ENCODE measurements at places on chromosomes 2 and 18. TPM values are rescaled to one million over a fixed set of nuclear protein-coding genes. Genes with fewer than 3 reads are reported as not detected.

- H3K36me3 ChIP-seq, result peaks cover 5% of the 10 kb centered on the region
- H3K4me1 ChIP-seq, result peaks cover 37% of the 10 kb centered on the region
- H3K27me3 ChIP-seq, result no peaks in the 10 kb centered on the region
- peak overlapping the region; percentile 30 for H3K27ac ChIP-seq
- no peak overlapping the region for H3K4me3 ChIP-seq
These were observed 71.7 kb downstream of the TPGS2 start for GRCh38 chr18:36757081-36757480.

RESP18 gene
- not detected for total RNA-seq

DNA sequence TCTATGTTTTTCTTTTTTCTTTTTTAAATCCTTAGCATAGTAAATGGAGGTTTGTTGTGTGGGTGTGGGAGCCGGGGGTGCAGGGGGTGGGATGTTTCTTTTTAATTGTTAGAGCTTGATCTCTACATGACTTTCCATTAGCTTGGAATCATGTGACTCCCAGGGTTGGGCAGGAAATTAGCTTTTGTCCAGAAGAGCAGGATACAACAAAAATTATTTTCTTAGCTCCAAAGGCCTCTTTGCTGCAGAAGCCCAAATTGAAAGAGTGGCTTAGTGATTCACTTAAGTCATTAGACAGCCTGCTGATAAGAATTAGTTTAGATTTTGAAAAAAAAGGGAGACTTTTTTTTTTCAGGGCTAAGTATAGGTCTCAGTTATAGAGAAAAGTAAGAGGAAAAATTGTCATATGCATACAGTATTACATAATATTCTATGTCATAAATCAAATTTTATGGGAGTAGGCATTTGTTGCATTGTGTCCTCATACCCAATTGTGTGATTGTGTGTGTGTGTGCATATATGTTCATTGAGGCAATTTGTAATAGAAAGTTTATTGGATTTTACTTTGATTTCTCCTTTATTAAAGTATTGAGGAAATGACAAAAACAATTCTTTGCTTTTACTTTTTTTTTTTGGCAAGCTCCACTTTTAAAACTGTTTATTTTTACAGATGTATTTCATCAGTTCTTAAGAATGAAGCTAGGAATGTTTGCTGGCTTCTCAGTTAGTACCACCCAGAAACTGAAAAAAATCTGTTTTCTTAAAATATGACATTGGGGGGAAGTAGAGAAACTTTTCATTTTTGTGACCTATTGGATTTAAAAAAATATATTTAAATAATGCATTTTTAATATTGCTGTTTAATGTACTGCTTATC is 47.4 kb downstream of the TSPYL6 start:
- H3K4me3 ChIP-seq, result no peak overlapping the region
- no peak for DNase-seq
- H3K27me3 ChIP-seq, result no peaks in the 10 kb centered on the region
- H3K4me1 ChIP-seq, result peaks cover 54% of the 10 kb centered on the region
- no peaks in the 10 kb centered on the region for H3K36me3 ChIP-seq

DNA sequence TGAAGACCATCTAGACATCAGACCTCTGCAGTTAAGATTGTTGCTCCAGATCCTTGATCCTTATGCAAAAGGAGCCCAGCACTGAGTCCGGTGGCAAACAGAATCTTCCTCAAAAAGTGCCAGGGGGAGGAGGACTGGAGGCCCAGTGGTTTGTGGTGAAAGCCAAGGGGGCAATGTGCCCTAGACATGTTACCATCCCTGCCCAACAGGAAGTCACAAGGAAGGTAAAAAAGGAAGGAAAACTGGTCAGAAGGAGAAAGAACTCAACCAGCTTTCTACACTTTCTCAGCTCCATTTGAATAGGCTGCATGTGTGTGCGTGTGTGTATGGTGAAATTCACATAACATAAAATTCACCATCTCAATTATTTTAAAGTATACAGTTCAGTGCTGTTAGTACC is 25.0 kb upstream of the KDM3A start:
- H3K36me3 ChIP-seq, result no peaks in the 10 kb centered on the region
- no peaks in the 10 kb centered on the region for H3K27me3 ChIP-seq
- no peak overlapping the region for H3K4me3 ChIP-seq

- H3K36me3 ChIP-seq, result no peaks in the 10 kb centered on the region
- DNase-seq, result no peak
- H3K4me1 ChIP-seq, result no peaks in the 10 kb centered on the region
- H3K4me3 ChIP-seq, result no peak overlapping the region
These were observed 6.9 kb downstream of the CDH20 start for GRCh38 chr18:61340148-61340547.

CD8A gene
- 0.83 TPM for total RNA-seq

IL1RL1 gene
- total RNA-seq, result 4.3 TPM

- H3K36me3 ChIP-seq, result peaks cover 12% of the 10 kb centered on the region
- DNase-seq, result no peak
- no peak overlapping the region for H3K4me3 ChIP-seq
These were observed 123.1 kb downstream of the RTTN start for GRCh38 chr18:70082430-70082829.

ATP6V1C2 gene
- not detected for total RNA-seq

DNA sequence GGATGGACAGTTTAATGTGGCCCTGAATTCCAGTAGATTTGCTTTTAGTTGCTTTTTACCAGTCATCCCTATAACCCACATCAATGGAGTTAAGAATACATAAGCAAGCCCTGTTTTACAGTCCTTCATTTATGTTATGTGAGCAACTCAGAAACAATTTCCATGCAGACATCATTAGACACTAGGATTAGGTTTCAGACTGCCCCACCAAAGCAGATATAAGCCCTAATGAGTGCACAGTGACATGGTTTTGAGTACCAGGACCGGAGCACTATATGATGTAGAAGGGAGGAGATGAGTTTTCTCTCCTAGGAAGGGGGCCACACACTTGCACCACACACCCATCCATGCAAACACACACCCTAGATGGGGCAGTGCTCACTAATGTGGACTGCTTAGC is 15.5 kb downstream of the KCNS3 start:
- peak; percentile 57 for DNase-seq
- no peak overlapping the region for H3K27ac ChIP-seq
- H3K36me3 ChIP-seq, result no peaks in the 10 kb centered on the region
- H3K27me3 ChIP-seq, result no peaks in the 10 kb centered on the region

DNA sequence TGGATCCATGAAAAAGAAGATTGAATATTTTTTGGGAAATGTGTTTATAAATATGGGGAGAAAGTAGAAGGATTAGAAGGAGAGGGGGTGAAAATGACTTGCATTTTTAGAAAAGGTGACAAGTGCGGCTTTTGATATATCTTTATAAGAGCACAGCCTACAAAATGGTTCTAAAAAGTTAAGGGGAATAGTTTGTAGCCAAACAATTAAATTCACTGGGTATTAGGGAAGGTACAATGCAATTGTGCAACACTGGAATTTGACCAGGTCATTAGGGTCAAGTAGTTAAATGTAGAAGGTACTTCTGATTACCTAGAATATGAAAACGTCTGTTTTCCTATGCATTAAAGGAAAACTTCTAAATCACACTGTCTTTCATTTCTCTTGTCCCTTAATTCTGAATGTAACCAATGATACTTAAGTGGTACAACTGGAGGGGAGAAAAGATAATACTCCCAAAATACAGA is 44.5 kb upstream of the SERTAD2 start:
- peaks cover 3% of the 10 kb centered on the region for H3K4me1 ChIP-seq
- H3K27ac ChIP-seq, result no peak overlapping the region
- H3K36me3 ChIP-seq, result no peaks in the 10 kb centered on the region
- H3K27me3 ChIP-seq, result no peaks in the 10 kb centered on the region
- no peak overlapping the region for H3K4me3 ChIP-seq

- no peaks in the 10 kb centered on the region for H3K36me3 ChIP-seq
- H3K27me3 ChIP-seq, result no peaks in the 10 kb centered on the region
- no peak for DNase-seq
- no peak overlapping the region for H3K27ac ChIP-seq
These were observed 23.8 kb upstream of the PTMA start for GRCh38 chr2:231684314-231685223.

DNA sequence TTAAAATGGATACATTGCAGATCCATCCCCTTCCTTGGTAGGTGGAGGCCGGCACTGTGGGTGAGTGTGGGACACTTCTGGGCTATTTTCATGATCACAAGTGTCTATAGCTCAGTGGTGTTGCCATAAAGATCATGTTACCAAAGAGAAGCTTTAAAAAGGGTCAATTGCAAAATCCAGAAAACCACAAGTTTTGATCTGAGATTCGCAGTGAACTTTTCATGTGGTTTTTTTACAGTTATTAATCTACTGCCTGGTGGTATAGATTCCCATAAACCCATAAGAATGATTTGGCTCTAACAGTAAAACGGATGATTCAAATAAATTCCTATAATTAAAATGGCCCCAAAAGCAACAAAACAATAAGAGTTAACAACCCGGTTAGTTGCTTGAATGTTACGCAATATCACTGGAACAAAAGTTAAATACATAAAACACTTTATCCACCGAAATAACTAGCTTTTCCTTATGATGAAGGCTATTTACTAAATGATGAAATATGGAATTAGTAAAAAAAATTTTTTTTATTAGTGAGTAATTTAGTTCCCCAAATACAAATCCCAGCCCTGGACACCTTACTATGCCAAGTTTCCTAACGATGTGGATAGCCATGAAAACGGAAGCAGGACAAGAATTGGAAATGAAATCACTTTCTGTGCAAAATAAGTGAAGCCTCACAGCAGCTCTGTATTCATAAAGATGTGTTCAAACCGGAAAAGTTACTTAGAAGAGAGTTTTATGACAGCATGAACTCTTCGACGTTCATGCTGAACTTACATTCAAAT is 95.6 kb upstream of the THOC1 start:
- H3K36me3 ChIP-seq, result no peaks in the 10 kb centered on the region
- no peak overlapping the region for H3K4me3 ChIP-seq
- H3K27me3 ChIP-seq, result no peaks in the 10 kb centered on the region
- peaks cover 46% of the 10 kb centered on the region for H3K4me1 ChIP-seq
